Astrocyte (in vitro differentiated cells and primary cell): ENCODE measurements at places on chromosomes 3 and 15.

GRCh38 chr15:99914723-99915122, 181.5 kb upstream of the LYSMD4 start:
- DNase-seq = no peak

DNA sequence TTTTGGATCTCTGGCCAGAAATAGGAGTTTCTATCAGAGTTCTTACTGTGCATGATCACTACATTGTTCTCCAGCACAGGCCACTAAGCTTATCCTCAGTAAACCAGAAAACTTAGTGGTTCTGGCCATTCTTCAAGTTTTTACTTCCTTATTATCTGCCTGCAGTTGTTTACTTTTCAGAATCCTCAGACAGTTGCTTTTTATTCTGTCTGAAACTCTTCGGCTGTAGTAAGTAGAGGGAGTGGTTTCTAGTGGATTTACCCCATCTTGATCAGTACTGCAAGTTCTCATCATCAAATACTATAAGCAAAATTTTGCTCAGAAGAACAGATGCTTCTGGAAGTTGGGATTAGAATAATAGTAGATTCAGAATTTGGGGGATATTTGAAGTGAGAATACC, 193.0 kb upstream of the RARB start:
- peak; percentile 18 for DNase-seq

GRCh38 chr15:70308735-70309434, 211.2 kb upstream of the TLE3 start:
- no peak for DNase-seq

GRCh38 chr15:86316726-86317383, 237.2 kb downstream of the AGBL1 start:
- no peak for DNase-seq

DNA sequence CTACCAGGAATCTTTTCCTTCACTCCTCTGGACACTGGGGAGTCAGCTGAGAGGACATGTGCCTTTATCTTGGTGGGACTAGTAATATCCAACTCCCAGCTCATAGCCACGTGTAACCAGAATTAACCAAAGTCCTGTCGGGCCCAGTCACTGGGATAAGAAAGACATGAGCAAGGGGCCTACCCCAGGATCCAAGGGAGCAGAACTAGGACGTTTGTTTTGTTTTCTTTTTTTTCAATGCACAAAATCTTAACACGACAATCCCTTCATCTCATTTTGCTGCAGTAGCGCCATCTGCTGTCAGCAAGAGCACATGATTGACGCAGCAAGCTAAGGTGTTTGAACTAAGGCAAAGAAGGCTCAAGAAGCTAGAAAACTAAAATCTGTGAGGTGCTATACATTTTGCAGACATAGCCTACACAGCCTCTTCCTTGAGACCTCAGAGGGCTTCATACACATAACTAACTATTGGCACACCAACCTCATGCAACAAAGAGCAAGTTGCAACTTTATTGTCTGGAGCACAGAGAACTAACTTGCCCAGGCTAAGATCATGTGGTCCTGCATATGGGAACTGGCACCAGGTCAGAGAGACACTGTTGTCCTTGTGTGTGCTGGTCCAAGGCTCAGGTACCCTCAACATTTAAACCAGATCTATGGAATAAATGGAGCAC, 43.6 kb downstream of the RLBP1 start:
- peak; percentile 42 for DNase-seq

GRCh38 chr15:22839046-22839695, 705 bp downstream of the NIPA2 start:
- DNase-seq = peak; percentile 16

GRCh38 chr3:119530456-119530855, 29.0 kb downstream of the CD80 start:
- DNase-seq = no peak

DNA sequence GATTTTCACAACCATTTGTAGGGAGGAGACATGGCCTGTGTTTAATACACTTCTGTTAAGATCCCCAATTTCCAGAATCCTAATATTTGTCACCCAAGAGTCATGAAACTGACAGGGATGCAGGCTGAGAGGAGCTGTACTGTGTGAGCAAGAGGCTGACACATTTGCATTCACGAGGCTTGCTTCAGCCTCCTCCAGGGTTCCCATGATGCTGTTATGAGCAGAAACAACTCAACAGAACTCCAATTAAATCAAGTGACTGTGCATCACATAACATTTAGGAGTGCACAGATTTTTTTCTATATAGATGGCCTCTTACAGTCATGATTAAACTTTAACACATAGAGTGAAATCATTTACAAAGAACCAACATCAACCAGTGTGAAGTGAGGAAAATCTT, 292.3 kb upstream of the STT3B start:
- no peak for DNase-seq

DNA sequence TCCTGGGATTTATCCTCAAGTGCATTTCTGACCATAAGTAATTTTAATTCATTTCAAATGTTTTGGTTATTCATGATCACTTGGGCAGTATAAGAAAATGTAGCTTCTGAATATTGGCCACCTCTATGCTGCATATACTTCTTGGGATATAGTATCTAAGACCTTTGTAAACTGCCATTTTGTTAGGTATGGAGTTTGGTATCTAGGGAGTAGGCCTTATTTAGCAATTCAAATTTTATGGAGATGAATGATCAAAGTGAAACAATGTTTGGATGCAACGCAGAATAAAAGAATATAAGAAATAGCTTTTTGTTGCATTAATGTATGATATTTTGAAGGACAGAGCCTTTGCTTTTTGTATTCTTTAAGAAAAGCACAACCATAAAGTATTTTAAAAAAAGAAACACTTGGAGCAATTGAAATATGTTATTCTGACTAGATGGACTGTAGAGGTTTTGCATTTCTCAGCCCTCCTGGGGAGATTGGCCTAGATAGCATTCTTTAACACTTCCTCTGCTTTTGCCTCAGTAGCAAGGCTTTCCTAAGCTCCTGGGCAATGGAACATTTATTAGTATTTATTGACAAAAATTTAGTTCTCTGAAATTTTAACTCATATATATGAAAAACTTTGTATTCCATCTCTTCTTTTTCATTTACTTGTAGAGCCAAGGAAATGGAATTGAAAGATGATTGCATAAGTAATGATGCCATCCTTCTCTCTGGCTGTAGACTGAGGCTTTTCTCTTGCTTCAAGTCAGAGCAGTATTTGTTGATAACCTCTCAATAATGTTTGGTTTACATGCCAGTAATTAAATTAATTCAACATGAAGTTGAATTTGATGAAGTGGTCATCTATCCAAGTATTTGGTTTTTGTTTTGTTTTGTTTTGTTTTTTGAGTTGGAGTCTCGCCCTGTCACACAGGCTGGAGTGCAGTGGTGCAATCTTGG, 61.8 kb upstream of the UTS2B start:
- DNase-seq = no peak

DNA sequence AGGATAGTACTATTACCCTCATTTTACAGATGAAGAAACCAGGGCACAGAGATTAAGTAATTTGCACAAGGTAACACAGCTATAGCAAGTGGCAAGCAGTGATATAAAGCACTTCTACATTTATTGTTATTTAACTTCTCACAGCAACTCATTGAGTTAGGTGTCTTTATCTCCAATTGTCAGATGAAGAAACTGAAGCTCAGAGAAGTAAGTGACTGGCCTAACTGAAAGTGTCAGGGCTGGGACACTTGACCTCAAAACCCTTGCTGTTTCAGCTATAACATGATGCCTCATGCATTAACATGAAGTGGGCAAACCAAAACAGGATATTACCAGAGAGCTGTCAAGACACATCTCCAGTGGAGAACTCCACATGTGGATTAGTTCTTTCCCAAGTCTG, 65.8 kb upstream of the LEKR1 start:
- no peak for DNase-seq

GRCh38 chr3:124256156-124256555, 264.2 kb upstream of the ROPN1 start:
- DNase-seq = no peak

DNA sequence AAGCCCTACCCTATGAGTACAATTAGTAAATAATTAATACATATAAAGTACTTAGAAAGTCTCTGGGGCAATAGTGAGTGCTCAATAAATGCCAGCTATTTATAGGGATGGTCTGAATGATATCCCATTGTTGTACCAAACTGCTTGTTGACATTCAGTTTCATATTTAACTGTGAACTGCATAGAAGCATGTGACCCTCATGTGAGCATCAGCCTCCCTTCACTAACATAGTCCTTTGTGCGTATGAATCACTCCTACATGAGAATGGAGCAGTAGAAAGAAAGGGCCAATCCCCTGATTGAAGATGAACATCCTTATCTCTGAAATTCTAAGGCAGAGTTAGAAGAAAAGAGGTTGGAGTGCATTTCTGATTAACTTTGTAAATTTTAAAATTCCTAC, 68.7 kb upstream of the ATP10A start:
- DNase-seq = no peak

DNA sequence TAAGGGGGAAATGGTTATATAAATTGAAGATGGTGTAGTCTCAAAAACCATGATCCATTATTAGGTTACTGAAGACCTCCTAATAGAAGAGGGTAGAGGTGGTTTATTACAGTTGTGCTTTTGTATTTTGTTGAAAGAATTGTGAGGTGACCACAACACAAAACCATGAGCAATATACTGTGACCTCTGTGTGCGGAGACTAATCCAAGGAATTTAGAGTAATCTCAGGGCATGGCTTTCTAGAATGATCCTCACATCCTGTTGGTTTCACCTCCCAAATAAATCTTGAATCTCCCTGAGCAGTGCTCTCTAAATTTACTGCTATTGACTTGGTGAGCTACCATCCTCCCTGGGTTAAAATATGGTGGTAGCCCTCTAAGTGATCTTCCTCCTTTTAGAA, 52.3 kb downstream of the PTPRG start:
- DNase-seq = peak; percentile 30

- DNase-seq = no peak
Measured at GRCh38 chr15:70856177-70856883, 2.4 kb upstream of the LARP6 start.

DNA sequence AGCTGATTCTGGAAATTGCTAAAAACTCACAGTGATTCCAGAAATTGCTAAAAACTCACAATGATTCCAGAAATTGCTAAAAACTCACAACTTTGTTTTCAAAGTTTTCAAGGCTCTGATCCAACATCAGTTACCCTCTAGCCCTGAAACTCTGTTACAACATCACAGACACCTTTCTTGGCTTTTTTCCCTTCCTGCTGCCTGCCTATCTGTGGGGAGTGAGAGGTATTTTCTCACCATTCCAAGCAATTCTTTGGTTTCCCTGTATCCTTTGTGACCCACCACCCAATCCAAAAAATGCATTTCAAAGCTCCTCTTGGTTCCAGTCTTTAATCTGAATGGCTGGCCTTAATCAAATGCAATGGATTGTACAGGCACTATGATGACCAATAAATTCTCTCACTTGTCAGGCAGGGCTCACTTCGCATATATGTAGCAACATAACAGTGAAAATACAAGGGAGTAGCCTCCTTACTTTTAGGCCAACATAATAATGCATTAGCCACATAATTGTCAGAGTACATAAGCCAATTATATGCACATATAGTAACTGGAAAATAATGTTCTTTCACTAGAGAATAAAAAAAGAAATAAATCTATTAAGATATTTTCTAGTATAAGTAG, 1139.0 kb downstream of the ROBO2 start:
- DNase-seq = no peak

GRCh38 chr3:126117786-126118185, 33.9 kb upstream of the SLC41A3 start:
- no peak for DNase-seq

DNA sequence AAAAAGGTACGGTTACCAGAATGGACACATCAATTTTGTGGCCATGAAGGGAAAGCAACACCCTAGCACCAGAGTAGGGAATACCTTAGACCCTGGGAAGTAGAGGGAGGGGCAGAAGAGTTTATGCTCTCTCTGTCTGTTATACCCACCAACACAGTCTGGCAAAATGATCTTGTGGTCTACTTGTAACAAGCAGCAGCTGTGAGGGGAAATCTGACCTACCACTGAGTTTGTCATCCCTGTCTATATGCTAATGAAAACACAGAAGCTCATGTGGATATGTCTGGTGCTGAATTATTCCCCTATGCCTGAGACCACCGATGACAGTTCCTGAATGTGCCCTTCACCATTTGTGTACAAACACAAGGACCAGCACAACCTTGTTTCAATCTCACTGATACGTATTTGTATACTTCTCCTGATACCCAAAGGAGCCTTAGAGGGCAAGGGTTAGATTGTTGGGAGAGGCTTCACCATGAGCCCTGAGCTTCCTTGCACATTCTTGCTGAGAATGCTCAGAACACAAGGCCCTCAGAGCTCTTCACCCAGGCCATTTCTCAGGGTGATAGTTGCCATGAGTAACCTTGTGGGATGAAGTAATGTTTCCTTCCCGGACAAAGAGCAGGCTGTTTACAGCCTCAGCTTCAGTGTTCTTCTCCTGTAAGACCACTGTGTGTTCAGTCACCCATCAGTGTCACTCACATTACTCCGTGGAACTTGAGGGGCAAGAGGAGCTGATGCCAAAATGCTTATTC, 24.7 kb upstream of the ZNF639 start:
- DNase-seq = peak; percentile 8

- no peak for DNase-seq
Measured at GRCh38 chr3:17367171-17367570, 375.3 kb downstream of the TBC1D5 start.

- no peak for DNase-seq
Measured at GRCh38 chr15:32637704-32638103, 3.8 kb upstream of the SCG5 start.

- peak; percentile 69 for DNase-seq
Measured at GRCh38 chr3:136994772-136995516, 37.2 kb downstream of the IL20RB start.

- no peak for DNase-seq
Measured at GRCh38 chr3:123883111-123883510, 1.0 kb downstream of the MYLK start.

DNA sequence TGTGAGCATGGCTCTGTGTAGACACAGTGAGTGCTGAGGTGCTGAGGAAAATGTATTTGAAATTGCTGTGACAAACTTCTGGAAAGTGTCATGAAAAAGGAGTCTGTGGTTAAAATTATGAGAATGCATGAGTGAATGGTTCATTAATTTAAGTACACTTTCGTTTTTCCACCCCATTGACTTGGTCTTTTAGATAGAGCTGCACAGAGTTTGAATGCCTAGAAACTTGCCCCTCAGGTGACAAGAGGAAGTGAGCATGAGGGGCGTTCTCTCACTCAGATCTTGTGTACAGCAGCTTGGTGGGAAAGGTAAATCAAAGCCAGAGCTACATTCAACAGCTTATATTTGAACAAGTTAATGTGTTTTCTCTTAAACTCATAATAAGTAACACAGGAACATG, 296.8 kb downstream of the WDR72 start:
- DNase-seq = no peak
